Stimulated activated CD8-positive, alpha-beta memory T cell treated with anti-CD3 and anti-CD28 coated beads, Interleukin-15, amount 100 ng/mL, for 24 hours (primary cell): ENCODE measurements at places on chromosomes 12 and 14.

DNA sequence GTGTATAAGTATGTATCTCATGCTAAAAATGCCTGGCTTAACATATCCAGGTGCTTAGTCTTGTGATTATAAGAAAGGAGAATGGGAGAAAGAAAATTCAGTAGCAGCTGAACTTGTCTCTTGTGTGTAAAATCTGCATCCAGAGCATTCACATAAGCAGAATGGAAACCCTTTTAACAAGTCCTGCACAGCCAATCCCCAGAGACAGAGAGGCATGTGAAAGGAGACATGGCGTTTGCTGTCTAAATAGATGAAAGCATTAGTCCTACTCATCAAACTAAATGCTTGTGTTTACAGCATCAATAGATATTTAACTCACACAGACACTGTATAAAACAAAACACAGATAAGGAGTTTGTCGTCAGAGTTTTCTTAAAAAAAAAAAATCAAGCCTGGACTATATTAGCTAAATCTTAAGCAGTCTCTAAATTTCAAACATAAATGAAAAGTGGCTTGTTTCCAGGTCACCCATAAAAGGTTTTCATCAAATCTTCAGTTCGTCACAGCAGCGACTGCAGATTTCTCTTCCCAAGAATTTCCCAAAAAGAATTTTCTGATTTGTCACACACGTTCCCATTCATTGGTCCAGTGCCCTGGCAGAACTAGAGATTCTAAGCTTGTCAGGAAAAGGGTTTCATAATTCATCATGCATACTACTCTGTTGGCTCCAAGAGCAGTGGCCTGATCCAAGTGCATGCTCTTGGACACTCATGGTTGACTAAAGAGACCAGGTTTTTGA, 249.2 kb downstream of the BTG1 start:
- DNase-seq, result no peak

DNA sequence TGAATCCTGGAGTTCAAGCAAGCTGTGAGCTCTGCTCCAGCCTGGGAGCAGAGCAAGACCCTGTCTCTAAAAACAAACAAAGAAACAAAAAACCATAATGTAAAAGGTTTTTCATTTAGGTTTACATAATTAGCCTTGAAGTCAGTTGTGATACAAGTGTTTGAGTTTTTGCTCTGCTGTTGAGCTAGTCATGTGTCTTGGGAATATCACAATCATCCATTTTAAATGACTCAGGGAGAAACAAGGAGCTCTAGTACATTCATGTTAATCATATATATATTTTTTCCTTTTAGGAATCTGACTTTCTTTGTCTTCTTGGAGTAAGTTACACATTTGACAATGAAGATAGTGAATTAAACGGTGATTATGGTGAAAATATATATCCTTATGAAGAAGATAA, 12.9 kb downstream of the MIA2 start:
- no peak for DNase-seq

DNA sequence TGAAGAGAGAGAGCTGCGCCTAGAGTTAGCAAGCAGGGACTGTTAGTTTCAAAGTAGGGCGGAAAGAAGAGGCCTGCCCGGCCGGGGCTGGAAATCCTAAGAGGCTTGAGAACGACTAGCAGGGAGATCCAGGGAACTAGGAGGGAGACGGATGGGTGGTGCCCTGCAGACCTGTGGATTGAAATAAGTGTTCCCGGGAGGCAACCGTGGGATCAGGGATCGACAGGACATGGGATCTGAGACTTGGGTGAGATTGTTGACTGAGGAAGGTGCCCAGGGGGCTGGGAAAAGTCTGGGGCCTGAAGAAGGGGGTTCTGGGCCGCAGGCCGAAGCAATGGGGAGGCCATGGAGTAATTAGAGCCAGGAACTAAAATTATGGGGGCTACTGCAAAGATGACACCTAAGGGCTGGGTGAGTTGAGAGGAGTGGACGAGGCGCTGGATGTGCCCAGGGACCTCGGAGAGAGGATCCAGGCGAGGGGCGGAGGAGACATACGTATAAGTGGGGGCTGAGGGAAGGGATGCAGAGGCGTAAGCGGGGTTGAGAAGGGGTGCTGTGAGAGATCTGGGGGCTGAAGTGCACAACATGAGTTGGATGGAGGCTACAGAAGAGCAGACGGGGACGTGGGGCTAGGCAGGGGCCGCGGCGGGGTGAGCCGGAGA, 635 bp downstream of the LTA4H start:
- no peak for DNase-seq

GRCh38 chr14:99910337-99911309, 117.4 kb downstream of the EML1 start:
- no peak for DNase-seq

DNA sequence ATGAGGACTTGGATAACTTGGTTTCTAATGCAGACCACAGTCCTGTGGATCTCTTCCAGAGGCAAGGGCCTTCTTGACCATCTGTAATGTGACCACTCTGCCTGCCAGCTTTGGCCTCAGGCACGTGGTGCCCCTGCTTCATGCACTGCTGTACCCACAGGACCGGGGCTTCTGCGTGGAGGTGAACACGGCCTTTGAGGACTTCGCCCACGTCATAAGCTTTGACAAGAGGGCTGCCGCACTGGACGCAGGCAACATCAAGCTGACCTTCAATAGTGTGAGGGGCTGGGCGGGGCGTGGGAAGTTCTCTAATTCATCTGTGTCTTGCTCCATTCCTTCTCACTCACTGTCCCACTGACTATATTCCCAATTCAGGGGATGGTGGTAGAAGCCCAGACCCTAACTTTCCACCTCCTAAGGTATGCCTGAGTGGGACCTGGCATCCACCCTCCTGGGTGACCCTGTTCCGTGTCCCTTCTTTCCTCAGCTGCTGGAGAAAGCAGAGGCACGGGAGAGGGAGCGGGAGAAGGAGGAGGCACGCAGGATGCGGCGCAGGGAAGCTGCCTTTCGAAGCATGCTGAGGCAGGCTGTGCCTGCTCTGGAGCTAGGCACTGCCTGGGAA, 18.5 kb downstream of the PRPF40B start:
- DNase-seq, result no peak

- no peak for DNase-seq
Observed at GRCh38 chr12:72313806-72314205, 41.6 kb downstream of the TRHDE start.

DNA sequence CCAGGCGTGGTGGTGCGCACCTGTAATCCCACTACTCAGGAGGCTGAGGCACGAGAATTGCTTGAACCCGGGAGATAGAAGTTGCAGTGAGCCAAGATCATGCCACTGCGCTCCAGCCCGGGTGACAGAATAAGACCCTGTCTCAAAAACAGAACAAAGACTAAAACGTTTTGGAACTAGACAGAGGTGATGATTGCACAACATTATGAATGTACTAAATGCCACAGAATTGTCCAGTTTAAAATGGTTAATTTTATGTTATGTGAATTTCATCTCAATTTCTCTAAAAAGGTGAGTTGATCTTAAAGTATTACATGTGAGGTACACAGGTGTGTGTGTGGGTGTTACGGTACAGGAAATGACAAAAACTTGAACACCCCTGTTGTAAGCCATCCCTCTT, 16.5 kb downstream of the P2RX4 start:
- no peak for DNase-seq

GRCh38 chr12:52613384-52614030, 4.9 kb downstream of the KRT73 start:
- no peak for DNase-seq

GRCh38 chr12:79911889-79912656, 22.8 kb downstream of the PPP1R12A start:
- no peak for DNase-seq

DNA sequence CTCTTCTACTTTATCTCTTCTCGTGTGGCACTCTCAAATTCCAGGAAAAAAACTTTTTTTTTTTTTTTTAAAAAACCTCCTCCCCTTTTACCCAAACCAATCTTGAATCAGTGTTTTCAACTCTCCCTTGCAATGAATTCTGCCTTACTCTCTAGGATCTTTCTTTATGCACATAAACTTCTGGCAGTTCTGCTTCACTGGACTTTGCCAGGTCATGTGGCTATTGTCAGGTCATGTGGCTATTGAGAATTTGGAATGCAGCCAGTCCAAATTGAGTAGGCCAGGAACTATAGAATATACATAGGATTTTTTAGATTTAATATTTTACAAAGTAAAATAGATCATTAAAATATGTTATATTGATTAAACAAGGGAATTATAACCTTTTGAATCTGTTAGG, 218.2 kb downstream of the TMTC3 start:
- DNase-seq, result no peak

DNA sequence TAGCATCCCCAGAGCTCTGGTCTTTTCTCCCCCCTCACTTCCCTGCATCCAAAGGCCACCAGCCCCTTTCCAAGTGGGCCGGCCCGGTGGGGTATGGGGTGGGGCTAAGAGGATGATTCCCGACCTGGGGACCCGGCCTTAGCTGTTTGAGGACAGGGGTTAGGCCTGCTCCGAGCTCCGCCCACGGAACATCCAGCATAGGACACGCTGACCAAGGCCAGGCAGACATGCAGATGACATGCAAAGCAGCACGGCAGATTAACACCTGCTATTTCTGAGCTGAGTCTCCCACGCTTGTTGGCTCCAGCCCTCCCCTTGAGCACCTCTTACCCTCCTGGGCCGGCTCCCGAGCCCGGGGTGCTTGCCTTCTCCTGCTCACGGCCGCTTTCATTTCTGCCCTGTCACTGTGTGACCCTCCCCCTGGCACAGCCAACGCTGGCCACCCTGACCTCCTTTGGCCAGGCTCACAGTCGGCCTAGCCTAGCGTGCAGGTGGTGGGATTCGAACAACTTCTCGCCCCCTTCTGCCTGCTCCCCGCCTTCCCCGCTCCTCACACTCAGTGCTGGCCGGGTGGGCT, 40.2 kb downstream of the TEAD4 start:
- DNase-seq, result no peak

DNA sequence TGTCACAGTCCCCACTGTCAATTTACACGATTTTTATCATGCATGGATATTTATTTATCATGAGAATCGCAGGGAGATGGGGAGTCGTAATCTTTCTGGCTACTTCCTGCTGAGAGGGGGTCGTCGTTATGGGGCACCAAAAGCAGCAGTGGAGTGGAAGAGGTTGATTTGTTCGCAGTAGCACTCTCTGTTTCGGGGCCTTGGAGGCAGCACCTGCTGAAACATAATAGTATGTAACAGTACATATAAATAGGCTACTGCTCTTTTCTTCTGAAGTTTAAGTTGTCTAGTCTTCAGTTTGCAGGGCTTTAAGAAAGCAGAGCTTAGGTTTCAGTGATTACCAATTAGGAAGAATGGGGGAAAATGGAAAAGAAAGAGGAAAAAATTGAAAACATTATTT, 3.8 kb downstream of the SOAT2 start:
- DNase-seq, result no peak

DNA sequence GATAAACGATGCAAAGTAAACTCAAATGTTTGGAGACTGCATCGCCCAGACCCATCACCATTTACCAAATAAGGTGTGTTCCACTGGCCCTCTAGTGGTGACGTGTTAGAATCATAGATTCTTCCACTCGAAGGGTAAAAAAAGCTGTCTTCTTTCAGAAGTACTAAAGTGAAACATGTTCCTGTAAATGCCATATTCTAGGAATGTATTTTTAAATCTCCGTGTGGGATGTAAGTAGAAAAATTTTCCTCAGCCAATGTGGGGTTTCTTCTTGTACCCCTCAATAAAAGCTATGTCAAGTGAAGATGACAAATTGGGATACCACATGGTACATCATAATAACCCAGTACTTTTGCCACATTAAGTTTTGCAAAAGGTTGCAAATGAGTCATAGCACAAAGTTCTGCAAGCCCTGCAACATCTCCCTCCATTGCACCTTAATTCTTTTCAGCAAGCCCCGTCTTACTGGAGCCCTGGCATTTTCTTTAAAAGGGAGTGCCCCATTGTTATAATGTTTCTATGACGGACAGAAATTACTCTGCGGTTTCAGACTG, 100.8 kb downstream of the CCER1 start:
- DNase-seq, result no peak

DNA sequence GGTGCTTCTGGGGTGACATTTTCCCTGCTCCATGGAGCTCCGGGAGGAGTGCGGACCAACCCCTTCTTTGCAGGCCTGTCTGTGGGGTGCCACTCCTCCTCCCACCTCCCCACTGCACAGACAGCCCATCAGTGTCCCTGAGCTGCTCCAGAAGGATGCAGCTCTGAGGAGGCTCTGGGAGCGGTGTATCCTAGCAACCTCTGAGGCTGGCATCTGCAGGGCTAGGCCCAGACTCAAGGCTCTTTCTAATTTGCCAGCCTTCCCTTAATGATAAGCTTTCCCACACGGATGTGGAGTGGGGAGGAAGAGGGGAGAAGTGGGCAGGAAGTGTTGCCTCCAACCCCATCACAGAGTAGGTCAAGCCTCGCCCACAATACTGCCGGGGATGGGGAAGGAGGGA, 59.7 kb downstream of the CALM1 start:
- no peak for DNase-seq

DNA sequence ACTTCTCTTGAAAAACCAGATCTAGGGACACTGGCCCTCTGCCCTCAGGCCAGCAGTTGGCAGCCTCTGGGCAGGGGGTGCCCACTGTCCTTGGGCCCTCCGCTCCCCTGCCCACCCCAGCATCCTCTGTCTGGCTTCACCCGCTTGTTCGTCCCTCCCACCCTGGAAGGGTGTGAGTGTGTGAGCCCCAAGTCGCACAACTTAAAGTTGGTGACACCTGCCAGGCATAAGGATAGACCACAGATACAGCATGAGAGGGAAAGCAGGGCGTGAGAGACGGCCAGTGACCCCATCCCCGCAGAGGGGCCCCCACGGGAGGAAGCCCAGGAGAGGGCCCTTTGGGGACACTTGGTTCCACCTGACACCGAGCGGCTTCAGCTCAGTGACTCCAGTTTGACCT, 23.5 kb upstream of the RIMBP2 start:
- no peak for DNase-seq

DNA sequence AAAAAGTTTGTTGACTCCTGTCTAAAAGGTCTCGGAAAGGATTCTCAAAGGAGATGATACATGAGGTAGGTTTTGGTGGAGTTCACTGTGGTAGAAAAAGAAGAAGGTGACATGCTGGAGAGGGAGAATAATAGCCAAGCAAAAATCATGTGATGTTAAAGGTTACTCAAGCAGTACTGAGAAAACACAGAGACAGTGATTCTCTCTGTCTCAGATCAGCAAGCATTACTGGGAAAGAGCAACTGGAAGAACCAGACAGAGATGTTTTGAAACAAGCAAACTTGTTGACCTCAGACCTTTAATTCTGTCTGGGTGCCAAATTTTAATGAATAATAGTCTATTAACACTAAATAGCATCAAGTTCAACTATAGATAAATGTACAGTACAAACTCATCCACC, 183.5 kb upstream of the PLEKHG7 start:
- no peak for DNase-seq

- DNase-seq, result no peak
Observed at GRCh38 chr12:115046805-115047204, 362.8 kb upstream of the TBX3 start.

- no peak for DNase-seq
Observed at GRCh38 chr14:90409209-90409730, 12.4 kb downstream of the CALM1 start.
